Stimulated activated naive CD8-positive, alpha-beta T cell treated with anti-CD3 and anti-CD28 coated beads, Interleukin-15, Interleukin-2, amounts not matched to agents 100 U/mL and 50 U/mL, for 24 hours (primary cell): ENCODE measurements at places on chromosomes 3 and 15.

DNA sequence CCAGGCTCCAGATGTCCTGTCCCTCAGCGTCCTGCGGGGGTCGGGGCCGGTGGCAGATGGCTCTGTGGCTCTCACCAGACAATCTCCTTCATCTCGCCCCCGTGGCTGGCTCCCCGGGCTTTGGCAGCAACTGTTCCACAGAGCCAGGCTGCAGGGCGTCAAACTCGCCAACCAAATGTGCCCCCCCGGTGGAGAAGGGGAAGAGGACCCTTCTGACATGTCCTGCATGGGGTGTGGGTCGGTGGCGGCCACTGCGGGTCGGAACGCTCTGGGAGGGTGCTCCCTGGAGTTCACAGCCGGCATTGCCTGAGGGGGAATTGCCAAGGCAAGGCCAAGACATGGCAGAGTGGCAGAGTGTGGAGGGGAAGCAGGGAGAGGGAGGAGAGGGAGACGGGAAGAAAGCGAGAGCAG lies 36.0 kb downstream of the BDH1 start:
- DNase-seq: no peak

DNA sequence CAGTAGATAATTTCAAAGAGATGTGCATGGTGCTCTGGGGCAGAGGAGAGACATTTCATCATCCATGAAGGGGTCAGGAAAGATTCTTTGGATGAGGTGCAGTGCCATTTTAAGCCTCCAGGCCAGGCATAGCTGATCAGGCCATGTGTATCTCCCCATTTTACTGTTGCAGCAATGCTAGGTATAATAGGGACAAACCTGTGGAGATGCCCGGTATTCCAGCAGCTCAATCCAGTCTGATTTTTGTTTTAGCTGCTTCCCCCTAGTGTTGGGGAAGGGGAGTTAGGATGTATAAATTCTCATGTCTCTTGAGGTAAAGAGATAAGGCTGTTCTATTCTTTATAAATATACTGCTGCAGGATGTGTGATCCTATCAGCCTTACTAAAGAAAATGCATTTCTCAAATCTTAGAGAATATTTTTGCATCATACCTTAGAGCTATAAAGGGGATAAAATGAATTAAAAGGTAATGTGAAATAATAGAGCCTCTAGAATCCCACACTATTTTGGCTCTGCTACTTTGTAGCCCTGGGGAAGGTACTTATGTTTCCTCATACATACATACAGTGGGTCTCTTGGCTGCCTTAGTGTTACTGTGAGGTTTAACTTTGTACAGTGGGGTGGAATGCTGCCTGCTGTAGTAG lies 5.2 kb downstream of the CDV3 start:
- DNase-seq: no peak

GRCh38 chr15:27824841-27825422 lies 274.2 kb downstream of the OCA2 start:
- DNase-seq: no peak

DNA sequence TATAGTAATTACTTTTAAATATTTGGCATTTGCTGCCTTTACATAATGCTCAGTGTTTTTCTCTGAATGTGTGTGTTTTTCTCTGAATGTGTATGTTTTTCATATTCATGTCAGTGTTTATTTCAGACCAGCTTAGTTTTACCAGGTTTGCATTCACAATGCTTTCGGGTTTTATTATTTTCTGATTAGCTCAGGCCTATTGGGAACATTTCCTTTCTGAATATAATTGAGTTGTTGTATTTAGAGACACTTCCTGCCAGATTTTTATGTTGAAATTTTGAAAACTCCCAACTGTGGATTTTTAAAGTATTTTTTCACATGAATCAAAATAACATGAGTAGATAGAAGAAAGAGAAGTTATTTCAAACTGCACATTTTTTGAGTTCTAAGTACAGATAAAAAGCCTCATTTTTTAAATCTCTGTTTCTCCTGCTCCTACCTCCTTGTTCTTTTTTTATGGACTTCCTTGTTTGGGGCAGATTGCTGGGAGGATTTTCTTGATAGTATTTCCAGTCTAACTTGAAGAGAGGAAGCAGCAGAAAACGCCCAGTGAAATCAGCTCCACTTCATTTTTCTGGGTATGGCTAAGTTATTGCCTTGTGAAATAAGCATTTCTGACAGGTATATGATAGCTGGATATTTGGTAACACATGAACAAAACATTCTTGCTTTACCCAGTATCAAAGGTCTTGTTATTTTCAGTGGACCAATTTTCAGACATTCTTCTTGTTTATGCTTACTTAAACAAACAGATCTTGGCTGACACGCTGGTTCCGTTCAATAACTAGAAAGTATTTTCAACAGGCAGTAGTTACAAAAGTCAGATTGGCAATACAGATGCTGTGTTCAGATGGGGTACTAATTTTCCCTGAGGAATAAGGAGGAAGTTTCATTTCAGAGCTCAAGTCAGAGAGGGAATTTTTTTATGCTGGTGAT lies 70.7 kb downstream of the RIOX2 start:
- DNase-seq: no peak

DNA sequence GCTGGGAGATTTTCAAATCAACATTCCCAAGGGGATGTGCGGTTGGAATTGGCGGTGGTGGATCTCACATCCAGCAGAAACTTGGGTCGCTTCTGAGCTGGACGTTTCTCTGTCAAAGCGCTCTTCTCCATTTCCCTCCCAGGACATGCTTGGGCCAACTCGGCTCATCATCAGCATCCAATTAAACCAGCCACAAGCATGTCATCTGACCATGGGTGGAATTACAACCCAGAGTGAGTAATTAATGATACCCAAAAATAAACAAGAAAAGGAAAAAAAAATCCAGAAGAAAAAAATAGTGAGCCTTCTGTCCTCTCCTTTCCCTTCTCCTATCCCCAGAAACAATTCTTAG lies 111.2 kb downstream of the XXYLT1 start:
- no peak for DNase-seq

DNA sequence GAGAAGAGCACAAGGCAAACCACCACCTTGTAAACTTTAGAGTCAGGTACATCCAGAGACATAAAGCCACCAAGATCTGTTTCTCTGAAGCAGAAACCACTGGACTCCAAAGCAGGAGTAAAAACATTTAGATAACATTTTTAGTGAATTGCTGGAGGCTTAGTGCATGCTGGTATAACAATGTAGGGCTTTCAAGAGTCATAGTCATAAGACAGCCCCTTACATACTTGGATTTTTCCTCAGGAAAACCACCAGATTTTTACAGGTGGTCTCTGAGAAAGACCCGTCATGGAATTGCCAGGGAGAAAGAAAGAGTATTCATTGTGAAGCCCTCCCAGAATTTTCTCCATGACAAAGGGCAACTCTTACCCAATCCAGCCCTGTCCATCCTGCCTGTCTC lies 434.5 kb upstream of the NAALADL2 start:
- no peak for DNase-seq

DNA sequence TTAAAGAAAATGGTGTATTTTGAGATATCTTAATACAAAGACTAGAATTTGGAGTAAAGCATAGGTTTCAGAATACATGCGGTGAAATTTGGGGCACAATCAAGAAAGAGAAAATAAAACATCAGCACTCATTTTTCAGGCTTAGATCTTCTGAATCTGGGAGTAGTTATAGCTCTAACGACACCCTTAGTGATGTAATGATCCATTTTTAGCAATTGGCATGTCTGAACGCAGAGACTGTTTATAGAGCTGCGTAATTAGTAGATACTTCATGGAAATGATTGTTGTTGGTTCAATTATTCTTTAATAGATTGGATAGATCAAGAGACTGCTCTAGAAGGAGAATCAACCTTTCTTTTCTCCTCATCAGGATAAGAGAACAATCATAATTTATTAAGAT lies 47.5 kb upstream of the SNRK start:
- no peak for DNase-seq

DNA sequence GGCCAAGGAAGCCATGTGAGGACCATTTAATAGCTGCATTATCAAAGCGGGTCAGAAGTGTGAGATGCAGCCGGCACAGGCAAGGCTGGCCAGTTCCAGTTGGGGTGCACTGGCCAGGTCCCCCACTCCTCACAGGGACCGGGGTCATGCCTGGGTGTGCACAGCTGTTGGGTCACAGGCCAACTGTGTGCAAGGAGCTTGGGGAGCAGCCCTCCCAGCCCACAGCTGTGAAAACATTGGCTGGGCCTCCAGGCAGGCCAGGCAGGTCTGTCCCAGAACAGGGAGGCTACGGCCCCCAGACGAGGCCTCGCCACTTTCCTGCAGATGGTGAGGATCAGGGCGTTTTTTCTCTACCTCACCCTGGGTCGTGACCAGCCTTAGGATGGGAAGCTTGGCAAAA lies 521.0 kb downstream of the NTRK3 start:
- DNase-seq: no peak

DNA sequence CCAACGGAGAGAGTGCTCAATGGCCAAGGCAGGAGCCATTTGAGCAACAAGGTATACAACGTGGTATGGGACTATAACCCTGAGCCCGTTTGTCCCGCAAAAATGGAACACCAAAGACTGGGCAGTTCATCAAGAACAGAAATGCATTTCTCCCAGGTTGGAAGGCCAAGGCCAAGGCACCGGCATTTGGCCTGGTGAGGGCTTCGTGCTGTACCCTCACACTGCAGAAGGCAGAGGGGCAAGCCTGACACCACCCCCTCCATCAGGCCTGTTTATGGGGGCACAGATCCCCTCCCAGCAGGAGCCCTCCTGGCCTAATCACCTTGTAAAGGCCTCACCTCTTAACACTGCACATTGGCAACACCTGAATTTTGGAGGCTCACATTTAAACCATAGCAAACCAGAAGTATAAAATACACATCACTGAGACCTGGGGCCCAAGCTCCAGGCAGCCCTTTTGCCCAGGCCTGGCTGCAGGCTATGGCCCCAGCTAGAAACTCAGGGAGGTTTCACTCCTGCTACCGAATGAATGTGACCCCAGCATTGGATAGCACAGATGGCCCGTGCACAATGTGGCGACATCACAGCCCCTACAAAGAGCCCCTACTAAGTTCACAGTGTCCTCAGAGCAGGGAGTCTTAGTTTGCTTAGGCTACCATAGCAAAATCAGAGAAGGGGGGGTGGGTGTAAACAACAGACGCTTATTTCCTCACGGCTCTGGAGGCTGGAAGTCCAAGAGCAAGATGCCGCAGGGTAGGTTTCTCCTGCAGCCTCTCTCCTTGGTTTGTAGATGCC lies 47.1 kb downstream of the KLF15 start:
- DNase-seq: no peak

GRCh38 chr15:73033611-73034010 lies 18.7 kb upstream of the NEO1 start:
- no peak for DNase-seq

GRCh38 chr3:28376424-28376823 lies 27.8 kb upstream of the AZI2 start:
- no peak for DNase-seq

DNA sequence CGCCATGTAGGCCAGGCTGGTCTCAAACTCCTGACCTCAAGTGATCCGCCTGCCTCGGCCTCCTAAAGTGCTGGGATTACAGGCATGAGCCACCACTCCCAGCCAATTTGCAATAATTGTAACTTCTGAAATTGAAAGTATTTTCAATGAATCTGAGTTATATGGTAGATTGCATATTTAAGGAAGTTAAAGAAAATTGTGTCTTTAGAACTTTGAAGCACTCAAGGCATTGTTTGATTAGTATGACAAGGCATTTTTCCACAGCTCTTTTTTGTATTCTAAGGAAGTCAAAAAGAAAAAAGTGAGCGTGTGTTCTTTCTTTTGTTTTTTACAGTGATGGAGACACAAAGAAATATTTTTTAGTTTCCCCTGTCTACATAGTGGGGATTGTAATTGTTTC lies 15.7 kb upstream of the RPLP1 start:
- no peak for DNase-seq

DNA sequence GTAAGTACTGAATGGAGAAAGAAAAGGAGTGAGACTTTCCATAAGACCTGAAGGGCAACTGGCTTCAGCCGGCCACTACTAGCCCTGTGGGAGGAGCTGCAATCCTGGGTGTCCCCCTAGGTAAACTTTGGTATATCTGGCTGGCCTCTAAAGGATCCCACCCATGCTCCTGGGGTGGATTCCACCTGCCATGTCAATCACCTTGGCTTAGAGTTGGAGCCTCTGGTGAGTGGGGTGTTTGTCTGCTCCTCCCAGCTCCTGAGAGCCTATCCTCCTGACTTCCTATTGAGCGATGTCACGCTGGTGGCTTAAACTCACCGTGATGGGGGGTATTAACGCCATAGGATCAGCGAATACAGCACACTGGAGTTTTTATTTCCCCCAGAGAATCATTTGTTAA lies 2.6 kb downstream of the SPTBN5 start:
- DNase-seq: no peak

- DNase-seq: no peak
These were observed at the start of gene GPR149 for GRCh38 chr3:154430014-154430413. TSS of gene GPR149 (minus strand) at chr3:154430190. CDS start at chr3:154429615, 575 bp downstream.

DNA sequence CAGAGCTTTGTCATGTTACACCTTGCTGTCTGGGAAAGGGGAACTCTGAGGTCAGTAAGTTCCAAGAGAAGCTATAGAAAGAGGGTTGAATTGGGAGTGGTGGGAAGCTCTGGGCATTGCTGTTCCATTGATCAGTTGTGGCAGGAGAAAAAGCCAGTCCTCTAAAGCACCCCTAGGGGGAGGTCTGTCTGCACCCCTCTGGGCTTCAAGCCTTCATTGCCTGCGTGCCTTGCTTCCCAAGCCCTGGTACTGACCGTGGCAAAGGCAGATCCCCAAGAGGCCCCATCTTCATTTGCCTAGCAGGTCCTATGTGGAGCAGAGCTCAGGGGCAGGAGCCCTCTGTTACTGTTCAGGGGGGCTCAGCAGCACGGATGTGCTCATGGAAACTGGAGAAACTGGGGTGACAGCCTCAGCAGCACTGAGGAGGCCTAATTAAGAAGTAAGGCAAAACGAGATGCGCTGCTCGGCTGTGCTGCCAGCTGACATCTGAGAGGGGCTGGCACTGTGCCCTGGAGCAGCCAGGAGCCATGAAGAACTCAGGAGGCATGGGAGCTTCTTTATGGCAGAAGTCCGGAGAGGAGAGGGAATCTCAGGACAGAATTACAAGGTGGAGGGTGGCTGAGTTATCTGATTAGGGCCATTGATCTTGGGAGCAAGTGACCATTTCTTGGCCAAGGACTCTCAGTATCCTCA lies 270.9 kb downstream of the RPLP1 start:
- no peak for DNase-seq

DNA sequence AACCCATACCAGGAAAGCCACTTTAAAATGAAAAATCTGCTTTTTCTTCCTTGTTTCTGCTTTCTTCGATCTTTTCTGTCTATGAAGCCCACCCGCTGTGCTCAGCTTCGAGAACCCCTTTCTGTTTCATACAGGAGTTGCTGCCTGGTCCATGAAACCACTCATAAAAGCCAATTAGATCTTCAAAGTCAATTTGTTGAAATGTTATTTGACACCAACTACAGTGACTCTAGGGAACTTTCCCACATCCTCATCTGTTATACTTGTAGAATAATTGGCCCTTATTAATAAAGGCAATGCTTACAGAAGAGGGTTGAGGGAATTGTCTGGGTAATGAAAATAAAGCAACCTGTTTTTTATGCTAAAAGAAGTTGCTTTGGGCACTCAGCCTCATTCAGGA lies 523.6 kb downstream of the OCA2 start:
- DNase-seq: no peak

GRCh38 chr3:129016356-129016719 lies 15.2 kb downstream of the EFCC1 start:
- DNase-seq: peak; percentile 63

- no peak for DNase-seq
These were observed 27.2 kb downstream of the SEMA6D start for GRCh38 chr15:47744496-47744895.

- DNase-seq: no peak
These were observed 33.3 kb upstream of the PAQR5 start for GRCh38 chr15:69265347-69265955.
